Left forelimb (tissue), 1 donor: ENCODE measurements at places on chromosomes 5 and 9.
A peak's percentile ranks its signal among the peaks of the same experiment; 100 is the strongest.

GRCh38 chr9:137368431-137369035 lies 54.4 kb downstream of the EXD3 start:
- peak; percentile 60 for DNase-seq

DNA sequence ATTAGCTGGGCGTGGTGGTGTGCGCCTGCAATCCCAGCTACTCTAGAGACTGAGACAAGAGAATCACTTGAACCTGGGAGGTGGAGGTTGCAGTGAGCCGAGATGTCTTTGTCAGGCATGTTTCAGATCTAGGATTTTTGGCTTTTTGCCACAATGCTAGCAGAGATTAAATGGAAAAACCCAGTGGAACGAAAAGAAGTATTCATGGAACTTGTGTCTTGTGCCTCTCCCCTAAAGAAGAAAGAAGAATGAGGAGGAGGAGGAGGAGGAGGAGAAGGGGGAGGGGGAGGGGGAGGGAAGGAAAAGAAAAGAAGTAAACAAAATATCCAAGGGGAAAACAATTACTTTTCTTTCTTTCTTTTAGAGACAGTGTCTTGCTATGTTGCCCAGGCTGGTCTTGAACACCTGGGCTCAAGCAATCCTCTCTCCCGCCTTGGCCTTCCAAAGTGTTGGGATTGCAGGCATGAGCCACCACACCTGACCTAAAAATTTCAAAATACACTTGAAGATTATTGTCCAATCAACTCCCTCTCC lies 106.0 kb downstream of the ARRDC3 start:
- no peak for DNase-seq

GRCh38 chr9:88446728-88447127 lies 58.5 kb downstream of the SPIN1 start:
- no peak for DNase-seq

DNA sequence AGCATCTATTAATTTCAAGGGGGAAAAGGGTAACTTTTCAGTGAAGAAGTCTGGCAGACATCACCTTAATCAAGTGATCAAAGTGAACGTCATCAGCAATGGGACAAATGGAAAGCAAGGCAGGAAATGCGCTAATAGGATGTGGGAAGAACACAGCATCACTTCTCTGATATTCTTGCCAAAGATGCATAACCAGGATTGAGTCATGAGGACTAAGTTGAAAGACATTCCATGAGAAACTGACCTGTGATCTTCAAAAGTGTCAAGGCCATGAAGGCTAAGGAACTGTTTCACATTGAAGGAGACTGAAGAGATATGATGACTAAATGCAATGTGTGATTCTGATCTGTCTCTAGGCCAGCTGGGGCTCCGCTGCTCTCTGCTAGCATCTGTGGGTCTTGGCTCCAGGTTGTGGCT lies 92.9 kb downstream of the NDFIP1 start:
- DNase-seq = no peak

DNA sequence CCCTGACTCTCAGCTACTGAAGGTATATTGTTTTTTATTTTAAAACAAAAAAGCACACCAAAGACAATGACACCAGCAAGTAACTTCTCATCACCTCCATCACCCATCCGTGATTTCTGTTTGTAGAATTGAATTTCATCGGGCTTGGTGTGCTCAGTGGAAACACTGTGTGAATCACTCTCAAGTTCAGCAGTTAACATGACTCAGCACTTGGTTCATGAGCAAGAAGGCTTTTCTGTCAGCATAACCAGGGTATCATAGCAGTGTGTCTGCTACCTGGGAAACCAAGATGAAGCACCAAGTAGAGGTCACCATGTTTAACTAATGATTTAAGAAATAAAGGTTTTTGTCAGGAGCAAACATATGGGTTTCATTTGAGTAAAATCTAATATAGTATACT lies 123.7 kb downstream of the INSYN2B start:
- no peak for DNase-seq

DNA sequence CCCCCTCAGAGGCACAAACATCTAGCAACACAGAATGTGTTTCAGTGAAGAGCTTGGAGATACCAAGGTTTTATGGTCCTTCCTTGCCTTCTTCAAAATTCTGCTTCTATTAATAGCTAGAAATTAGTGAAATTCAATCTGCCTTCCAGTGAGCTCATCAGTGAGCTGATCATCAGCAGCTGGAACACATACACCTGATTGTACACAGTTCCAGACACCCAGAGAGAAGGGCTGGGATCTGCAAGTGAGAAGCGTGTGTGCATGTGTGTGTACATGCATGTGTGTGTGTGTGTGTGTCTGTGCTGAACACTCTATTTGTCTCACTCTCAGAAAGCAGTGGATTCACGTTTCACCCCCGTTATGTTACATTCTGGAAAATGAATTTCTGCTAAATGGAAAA lies 28.5 kb downstream of the CFAP90 start:
- no peak for DNase-seq

DNA sequence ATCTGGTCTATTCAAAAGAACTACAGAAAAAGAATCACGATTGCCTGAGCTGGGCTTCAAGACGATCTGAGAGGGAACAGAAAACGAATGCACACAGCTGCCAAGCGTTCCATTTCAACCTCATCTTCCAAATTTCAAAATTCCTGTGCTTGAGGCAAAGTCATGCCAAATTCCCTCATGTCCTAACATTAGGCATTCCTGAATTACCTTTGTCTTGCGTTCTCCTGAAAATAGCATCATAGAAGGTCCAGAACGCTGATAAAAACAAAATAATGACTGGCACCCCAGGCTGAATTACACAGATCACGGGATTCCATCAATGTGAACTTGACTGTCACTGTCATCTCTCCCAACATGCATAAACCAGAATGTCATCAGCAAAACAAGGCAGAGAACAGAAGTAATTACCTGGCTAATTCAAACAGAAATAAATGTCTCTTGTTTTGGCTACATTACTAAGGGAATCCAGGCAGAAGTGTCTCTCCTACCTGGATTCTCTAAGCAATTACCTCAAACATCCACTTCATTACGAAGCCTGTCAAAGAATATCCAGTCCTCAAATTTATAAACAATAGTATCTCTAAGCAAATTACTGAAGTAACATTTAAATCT lies 12.0 kb upstream of the CDH6 start:
- no peak for DNase-seq

DNA sequence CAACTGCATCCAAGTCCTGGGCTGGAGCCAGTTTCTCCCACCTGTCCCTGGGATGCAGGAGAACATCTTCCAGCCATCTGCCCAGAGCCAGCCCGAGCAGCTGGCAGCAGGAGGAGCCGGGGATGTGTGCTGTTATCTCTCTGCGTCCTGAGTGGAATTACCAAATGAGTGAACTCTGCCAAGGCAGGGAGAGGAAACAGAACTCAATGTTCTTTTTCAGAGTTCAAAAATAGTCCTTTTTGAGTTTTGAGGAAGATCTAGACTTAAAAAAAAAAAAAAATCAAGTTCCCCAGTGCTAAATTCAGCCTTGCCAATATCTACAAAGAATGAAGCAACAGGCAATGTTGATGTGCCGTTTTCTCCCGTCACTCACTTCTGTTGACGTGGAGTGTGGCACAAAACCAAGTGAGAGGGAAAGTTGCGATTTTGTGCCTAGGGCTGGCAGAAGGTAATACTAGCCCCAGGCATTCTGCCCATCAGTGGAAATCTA lies 56.2 kb downstream of the TMOD1 start:
- no peak for DNase-seq

- DNase-seq = no peak
These were observed 208.3 kb downstream of the ATP10B start for GRCh38 chr5:160643616-160644240.

GRCh38 chr5:136016945-136017530 lies 11.8 kb upstream of the TGFBI start:
- peak; percentile 23 for DNase-seq

DNA sequence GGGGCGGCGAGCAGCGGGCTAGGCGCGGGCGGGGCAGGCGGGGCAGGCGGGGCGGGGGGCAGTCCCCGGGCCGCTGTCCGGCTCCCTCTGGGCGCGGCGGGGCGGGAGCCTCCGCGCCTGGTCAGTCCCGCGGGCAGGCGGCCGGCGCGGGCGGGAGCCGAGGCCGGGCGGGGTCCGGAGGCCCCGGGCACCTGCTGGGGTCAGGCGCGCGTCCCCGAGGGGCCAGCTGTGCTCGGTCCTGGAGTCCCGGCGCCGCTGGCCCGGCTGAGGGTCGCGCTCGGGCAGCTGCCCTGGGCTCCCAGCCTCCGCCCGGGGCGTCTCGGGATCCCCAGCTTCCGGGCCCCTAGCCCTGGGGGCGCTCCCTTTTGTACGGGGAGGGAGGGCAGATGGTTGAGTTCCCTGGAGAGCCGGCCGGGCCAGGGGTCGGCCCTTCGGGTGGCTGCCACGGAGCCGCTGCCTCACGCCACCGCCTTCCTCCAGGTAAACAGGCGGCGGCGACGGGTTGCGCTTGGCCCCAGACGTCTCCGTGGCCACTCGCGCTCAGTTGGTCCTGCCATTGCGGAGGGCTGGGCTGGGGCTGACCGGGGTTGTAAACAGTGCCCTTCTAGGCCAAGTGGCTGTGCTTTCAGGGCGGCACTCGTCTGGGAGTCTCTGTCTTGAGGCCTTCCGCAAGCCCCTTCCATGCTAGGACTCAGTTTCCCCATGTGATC lies 473 bp downstream of the ZBTB34 start:
- DNase-seq = no peak

- DNase-seq = no peak
These were observed 8.1 kb downstream of the ARL15 start for GRCh38 chr5:54302267-54302687.

DNA sequence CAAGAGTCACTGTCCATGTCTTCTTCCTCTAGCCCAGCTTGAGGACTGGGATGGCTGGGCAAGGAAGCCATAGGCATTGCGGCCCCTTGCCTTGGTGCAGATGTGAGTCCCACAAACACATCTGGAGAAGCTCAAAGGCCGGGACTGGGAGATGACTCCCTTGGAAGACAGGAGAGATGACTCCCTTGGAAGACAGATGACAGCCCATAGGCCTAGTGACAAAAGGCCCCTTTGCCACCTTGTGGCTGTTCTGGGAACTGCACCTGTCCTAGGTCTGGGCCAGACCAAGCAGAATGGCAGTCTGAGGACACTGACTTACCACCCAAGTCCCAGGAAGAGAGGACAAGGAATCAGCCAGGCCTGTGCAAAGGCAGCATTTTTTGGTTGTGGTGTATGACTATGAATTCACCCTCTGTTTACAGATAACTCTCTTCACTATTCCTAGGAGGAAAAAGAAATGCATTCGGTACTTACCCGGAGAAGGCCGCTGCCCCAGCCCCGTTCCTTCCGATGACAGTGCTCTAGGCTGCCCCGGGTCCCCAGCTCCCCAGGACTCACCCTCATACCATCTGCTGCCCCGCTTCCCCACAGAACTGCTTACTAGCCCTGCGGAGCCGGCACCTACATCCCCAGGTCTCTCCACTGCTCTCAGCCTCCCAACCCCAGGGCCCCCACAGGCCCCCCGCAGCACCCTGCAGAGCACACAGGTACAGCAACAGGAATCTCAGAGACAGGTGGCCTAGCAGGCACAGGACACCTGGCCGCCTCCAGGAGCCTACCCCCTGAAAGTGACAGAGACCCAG lies 30.8 kb downstream of the SKP1 start:
- peak; percentile 78 for DNase-seq

- no peak for DNase-seq
These were observed 193.8 kb upstream of the ACTBL2 start for GRCh38 chr5:57676222-57677098.

DNA sequence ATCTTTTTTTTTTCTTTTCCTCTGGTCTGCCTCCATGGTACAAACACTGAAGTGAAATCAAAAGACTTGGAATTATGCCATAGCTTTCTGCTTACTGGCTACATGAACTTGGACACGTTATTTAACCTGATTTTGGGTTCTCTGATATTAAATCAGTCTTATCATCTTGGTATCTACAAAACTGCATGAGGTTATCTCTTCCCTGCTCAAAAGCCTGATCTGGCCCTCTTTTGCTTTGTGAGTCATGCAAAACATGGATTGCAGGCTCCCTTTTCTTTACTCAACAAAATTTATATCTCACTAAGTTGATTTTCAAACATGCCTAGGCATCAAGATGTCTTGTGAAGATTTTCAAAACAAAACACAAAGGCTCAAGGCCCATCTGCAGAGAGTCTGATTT lies 45.9 kb upstream of the FST start:
- DNase-seq = no peak
